Subcutaneous preadipocyte (primary cell): ENCODE measurements at places on chromosomes 3 and 15. TPM values are rescaled to one million over a fixed set of nuclear protein-coding genes. Genes with fewer than 3 reads are reported as not detected.

Gene EFHB
- 0.37 and 1.4 TPM in 2 replicates for total RNA-seq

Gene IMPG2
- under 0.01 and 0.20 TPM in 2 replicates for total RNA-seq

Gene PLS1
- total RNA-seq = under 0.01 and 0.59 TPM in 2 replicates

Gene INO80
- 20.6 and 26.4 TPM in 2 replicates for total RNA-seq

Gene SCAP
- 71.3 and 79.0 TPM in 2 replicates for total RNA-seq

Gene SPSB4
- total RNA-seq = not detected in 2 replicates

Gene MAGEL2
- not detected in 2 replicates for total RNA-seq

Gene FOXL2NB
- under 0.01 and 0.78 TPM in 2 replicates for total RNA-seq
